ENCODE measurements at places on chromosomes 13 and 19. TPM values are rescaled to one million over a fixed set of nuclear protein-coding genes. Genes with fewer than 3 reads are reported as not detected.

DNA sequence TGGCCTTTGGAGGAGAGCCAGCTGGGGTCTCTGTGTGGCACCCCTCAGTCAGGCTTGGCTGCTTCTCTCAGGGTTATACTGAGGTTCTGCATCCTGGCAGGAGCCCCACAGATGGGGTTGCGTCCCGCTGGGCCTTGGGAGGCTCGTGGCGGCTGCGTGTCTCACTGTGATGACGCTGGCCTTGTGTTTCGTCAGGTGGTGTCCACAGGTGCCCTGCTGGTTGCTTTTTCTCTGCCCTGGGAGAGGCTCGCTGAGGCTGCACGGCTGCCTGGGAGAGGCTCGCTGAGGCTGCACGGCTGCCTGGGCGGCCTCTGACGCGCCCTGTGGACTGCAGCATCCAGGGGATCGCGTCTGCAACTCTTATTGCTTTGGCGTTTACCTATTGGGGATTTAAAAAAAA, 15.4 kb downstream of the DOT1L start:
- DNase-seq, result no peak

- no peak for DNase-seq
These were observed 213.3 kb downstream of the OLFM4 start for GRCh38 chr13:53241891-53242348.

GRCh38 chr13:107956889-107957288, 258.4 kb downstream of the LIG4 start:
- no peak for DNase-seq

DNA sequence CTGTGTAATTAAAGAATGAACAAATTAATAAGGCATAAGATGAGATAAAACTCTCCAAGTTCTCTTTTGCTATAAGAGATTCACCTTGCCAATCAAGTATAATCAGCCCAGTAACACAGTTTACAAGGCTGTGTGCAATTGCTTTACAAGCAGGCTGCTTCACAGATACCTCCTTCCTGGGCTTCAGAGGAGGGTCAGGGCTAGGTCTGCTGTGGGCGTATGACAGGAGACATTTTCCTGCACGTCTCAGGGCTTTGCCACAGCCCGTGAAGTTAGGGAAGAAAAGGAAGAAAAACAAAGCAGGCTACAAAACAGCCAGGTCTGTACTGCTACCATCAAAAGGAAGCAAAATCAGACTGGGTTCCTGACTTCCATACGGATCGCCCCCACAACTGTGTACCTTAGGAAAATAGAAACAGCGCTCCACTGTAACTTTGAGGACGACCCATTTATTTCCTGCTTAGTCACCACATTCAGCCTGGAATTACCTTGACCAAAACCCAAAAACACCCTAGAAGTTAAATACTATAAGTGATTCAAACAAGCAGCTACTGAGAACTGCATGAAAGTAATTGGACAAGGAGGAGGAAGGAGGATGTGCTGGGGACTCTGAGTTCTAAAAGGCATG, 12.4 kb downstream of the EFNB2 start:
- no peak for DNase-seq

DNA sequence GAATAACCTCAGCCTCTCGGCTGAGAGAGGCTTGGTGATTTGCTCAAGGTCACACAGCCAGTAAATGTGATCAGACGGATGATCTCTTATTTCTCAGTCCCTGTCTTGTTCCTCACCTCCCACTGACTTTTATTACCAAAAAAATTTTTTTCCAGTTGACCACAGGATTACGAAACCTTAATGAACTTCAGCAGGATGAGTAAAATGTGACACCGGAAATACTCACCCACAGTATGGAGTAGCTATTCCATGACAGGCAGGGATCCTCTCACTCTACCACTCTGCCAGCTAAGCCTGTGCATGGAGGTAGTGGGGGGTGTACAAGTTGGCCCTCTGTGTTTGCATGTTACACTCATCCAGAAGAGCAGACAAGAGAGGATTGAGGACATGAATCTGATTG, 916.4 kb downstream of the UQCRFS1 start:
- DNase-seq, result no peak

DNA sequence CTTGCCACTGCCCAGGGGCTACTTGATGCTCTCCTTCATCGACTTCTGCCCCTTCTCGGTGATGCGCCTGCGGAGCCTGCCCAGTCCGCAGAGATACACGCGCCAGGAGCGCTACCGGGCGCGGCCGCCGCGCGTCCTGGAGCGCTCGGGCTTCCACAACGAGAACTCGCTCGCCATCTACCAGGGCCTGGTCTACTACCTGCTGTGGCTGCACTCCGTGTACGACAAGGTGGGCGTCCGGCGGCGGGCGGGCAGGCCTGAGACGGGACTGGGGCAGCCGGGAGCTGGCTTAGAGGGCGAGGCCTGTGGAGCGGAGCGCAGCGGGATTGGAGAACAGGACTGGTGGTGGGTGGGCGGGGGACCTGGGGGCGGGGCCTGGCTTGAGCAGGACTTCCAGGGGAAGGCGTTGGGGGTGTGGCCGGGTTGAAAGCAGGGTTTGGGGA, 12.7 kb upstream of the PSMD8 start:
- peak; percentile 86 for DNase-seq

GRCh38 chr13:76943646-76944045, 4.7 kb upstream of the ACOD1 start:
- DNase-seq, result no peak

GRCh38 chr13:52749419-52749818, 9.8 kb upstream of the CNMD start:
- no peak for DNase-seq

GRCh38 chr19:45908956-45909355, 5.6 kb downstream of the NANOS2 start:
- DNase-seq, result no peak

DNA sequence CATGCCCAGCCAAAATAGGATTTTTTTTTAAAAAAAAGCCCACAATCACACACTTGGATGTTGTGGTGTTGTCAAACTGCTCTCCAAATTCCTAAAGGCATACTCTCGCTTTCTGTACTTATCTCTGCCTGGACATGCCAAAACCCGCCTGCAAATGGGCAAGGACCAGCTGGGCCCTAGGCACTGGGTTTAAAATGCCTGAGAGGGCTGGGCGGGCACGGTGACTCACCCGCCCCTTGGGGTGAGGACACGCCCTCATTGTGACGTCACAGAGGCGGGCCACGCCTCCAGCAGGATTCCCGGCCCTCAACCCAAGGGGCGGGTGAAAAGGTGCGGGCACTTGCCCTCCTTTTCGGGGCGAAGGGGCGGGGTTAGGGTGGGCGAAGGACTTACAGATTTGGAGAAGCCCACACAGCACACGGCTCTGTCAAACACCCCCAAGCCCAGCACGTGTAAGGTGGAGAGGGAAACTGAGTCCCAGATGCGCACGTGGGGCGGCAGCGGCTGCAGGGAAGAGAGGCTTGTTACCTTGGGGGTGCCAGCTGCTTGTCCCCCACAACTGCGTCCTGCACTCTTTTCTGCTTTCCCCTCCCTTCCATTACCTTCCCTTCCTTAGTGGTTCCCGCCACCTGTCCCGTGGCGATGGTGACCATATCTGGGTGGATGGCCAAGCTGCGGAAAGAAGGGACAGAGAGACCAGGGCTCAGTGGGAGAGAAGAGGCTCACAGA, 6.6 kb downstream of the EML2 start:
- DNase-seq, result peak; percentile 83

GRCh38 chr19:15529774-15530372, 21.5 kb downstream of the CYP4F22 start:
- DNase-seq, result no peak

- DNase-seq, result peak; percentile 83
These were observed 9.5 kb downstream of the B3GLCT start for GRCh38 chr13:31209172-31209840.

DNA sequence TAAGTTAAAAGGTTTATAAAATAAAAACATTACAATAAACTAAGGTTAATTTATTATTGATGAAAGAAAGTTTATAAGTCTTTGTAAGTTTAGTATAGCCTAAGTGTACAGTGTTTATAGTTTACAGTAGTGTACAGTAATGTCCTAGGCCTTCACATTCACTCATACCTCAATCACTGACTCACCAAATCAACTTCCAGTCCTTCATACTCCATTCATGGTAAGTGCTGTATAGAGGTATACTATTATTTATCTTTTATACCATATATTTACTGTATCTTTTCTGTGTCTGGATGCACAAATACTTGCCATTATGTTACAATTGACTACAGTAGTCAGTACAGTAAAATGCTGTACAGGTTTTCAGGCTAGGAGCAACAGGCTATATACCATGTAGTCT, 490.0 kb downstream of the GPC6 start:
- DNase-seq, result no peak

DNA sequence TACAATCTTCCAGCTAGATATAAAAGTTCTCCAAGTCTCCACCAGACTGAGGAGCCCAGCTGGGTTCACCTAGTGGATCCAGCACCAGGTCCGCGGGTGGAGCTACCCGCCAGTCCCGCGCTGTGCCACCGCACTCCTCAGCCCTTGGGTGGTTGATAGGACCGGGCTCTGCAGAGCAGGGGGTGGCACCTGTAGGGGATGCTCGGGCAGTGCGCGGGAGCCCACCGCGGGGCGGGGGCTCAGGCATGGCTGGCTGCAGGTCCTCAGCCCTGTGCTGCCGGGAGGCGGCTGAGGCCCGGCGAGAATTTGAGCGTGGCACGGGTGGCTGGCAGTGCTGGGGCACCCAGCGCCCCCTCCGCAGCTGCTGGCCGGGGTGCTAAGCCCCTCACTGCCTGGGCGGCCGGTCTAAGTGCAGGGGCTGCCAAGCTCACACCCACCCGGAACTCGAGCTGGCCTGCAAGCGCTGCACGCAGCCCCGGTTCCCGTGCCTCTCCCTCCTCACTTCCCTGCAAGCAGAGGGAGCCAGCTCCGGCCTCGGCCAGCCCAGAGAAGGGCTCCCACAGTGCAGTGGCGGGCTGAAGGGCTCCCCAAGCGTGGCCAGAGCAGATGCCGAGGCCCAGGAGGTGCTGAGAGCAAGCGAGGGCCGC, 542.8 kb upstream of the PCDH9 start:
- DNase-seq, result no peak

DNA sequence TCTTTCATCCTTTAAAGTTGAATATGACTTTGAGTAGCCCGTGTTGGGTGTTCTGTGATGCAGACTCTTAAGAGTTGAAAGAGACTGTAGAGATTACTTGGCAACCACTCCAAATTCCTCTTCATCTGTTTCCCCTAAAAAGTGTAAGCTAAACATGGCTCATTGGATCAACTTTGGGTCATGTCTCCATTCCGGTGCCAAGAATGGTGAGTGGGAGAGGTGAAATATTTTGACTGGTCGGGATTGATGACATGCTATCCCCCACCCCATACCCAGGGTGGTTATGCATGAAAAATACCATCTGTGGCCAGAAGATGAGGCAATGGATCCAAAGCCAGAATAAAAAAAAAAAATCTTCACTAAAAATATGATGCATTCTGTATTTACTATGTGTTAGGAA, 281.3 kb upstream of the SOX21 start:
- DNase-seq, result no peak

- DNase-seq, result no peak
These were observed 94.7 kb downstream of the MIPEP start for GRCh38 chr13:23794267-23795161.

GRCh38 chr13:74774264-74774663, 640.1 kb upstream of the KLF12 start:
- no peak for DNase-seq

GRCh38 chr13:111475488-111475887, 155.0 kb downstream of the TEX29 start:
- DNase-seq, result no peak

GRCh38 chr13:23870356-23871140, 18.7 kb downstream of the MIPEP start:
- DNase-seq, result no peak

- DNase-seq, result no peak
These were observed 873.8 kb downstream of the SLITRK6 start for GRCh38 chr13:84925443-84925842.

GRCh38 chr13:69879936-69880335, 227.7 kb upstream of the ATXN8OS start:
- DNase-seq, result no peak

GRCh38 chr13:23059173-23059572, 121.6 kb upstream of the SGCG start:
- no peak for DNase-seq

GRCh38 chr13:51257187-51257586, 35.0 kb downstream of the FAM124A start:
- no peak for DNase-seq

DNA sequence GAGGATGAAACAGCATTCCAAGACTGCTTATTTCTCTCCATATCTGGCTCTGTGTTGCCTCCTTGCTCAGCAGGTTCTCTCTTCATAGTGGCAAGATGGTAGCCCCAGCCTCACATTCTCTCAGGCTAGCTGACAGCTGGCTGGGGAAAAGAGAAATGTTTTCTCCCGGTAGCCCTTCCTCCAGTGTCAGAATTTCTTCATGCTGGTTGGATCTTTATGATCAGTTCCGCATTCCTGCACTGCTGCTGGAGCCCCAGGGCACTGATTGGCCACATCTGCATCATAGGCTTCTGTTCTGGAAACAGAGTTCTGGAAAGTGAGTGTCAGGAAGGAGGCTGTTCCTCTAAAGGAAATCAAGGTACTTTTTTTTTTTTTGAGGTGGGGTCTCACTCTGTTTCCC, 24.6 kb downstream of the POP4 start:
- DNase-seq, result no peak

DNA sequence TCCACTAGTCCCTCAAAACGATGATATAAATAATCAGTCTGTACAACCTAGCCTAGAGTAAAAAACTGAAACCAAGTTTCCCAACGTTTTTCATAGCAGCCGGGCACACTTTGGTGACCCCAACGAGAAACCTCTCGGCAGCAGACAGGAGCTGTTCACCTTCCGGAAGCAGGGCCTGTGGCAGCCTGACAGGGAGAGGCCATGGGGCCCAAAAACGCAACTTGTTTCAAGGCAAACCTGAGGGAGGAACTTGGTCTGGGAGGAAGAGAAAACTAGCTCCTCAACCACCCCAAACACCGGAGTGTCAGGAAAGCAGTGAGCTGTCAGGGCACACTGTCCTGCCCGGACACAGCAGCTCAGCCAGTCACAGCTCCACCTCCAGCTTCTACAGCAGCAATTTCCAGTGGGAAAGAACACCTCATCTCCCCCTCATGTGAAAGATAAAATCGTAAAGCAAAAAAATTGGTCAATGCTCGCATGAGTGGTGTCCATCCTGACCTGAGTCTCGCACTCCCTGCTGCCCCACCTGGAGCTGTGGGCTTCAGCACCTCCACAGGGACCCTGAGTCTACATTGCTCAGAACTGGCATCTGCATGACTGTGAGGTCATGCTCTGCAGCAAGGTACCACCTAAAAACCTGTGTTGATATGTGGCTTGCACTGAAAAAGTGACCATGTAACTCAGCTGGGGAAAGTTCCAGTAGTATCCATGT, 40.6 kb upstream of the LATS2 start:
- DNase-seq, result no peak

- DNase-seq, result no peak
These were observed 28.4 kb downstream of the ZNF823 start for GRCh38 chr19:11710313-11710712.

- DNase-seq, result no peak
These were observed 13.7 kb downstream of the PPFIA3 start for GRCh38 chr19:49132974-49133609.

PCP2 gene
- 6.6 TPM for total RNA-seq

MICU2 gene
- total RNA-seq, result 60.7 TPM

TIMM50 gene
- 75.9 TPM for total RNA-seq

KLC3 gene
- not detected for total RNA-seq

B3GNT3 gene
- not detected for total RNA-seq

PRR20E gene
- total RNA-seq, result not detected

NAPSA gene
- total RNA-seq, result 0.27 TPM

EHD2 gene
- 60.5 TPM for total RNA-seq

CABP5 gene
- total RNA-seq, result not detected

MISP3 gene
- 7.3 TPM for total RNA-seq

CHAF1A gene
- 5.9 TPM for total RNA-seq

PGLYRP2 gene
- not detected for total RNA-seq

NOTCH3 gene
- total RNA-seq, result 28.5 TPM

EFNB2 gene
- total RNA-seq, result 9.6 TPM

C3 gene
- 482 TPM for total RNA-seq

Measured in Right ventricle myocardium inferior (tissue), 1 donor.